Hindlimb muscle (tissue), 1 donor: ENCODE measurements at places on chromosomes 12 and 14. TPM values are rescaled to one million over a fixed set of nuclear protein-coding genes. Genes with fewer than 3 reads are reported as not detected.

DNA sequence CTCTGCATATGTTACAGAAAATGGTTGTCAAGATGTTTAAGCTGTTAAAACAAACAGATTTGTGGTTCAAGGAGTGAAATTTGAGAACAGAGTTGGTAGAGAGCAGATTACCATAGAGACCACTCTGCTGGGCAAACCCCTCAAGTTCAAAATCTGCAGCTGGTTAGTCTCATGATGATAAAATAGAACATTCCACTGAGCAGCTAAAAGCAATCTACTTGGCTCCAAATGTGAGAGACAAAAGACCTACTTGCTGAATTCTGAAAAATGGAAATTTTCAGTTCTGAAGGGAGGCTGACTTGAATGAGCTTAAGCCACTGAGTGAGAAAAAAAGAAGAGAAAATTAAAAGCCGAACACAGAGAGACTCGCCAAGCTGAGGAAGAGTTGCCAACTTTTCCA lies 519.3 kb downstream of the NOVA1 start:
- no peak for DNase-seq

GRCh38 chr14:89397569-89398230 lies 19.3 kb downstream of the FOXN3 start:
- DNase-seq: no peak

DNA sequence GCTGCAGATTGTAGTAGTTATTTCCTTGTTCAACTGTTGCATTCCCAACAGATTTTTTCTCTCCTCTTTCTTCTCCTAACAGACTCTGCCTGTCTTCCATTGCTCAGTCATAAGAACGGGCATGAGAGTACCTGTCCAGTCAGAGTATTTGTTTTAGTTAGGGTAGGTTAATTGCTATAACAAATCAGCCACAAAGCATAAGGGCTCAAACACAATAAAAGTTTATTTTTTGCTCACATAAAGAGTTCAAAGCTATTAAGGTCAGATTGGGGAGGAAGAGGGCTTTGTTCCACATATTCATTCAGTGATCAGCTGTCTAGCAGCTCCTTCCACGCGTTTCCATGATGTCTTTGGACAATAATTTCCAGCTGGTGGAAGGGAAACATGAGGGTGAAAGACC lies 92.8 kb upstream of the PLXNC1 start:
- no peak for DNase-seq

- no peak for DNase-seq
These were observed 37.7 kb upstream of the ASPG start for GRCh38 chr14:104047761-104048160.

GRCh38 chr12:19778172-19778571 lies 338.9 kb downstream of the AEBP2 start:
- DNase-seq: no peak

DNA sequence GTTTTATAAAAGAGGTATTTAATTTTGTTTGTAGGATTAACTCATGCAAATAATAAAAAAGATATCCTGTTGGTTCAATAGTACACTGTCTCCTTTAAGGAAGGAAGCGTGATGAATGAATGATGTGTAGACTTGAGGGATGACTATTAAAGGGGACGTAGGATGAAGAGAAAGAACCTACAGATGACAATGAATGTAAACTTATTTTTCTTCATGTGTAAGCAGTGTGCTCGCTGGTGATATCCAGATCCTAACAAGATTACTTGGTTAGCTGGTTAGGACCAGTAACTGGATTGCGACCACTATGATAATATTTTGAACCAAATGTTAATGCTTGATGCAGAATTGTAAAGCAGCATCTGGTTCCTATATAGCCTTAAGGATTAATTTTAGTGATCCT lies 2.6 kb downstream of the ARF6 start:
- DNase-seq: no peak

DNA sequence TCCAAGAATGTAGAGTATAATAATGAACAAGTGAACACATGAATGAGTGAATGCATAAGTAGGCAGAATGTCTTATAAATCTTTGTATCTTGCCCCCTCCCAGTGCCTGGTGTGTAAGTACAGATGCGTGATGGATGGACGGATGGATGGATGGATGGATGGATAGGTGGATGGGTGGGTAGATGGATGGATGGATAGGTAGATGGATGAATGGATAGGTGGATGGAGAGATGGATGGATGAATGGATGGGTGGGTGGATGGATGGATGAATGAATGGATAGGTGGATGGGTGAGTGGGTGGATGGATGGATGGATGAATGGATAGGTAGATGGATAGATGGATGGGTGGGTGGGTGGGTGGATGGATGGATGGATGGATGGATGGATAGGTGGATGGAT lies 74.4 kb downstream of the CLMN start:
- no peak for DNase-seq

The BIN2 gene
- polyA plus RNA-seq: 3.0 TPM

The INSM2 gene
- polyA plus RNA-seq: not detected

The TGFB3 gene
- polyA plus RNA-seq: 86.8 TPM

The LLPH gene
- 23.9 TPM for polyA plus RNA-seq

The LRP6 gene
- 34.3 TPM for polyA plus RNA-seq

The CLEC12A gene
- 0.56 TPM for polyA plus RNA-seq

The ACOT4 gene
- 0.44 TPM for polyA plus RNA-seq

The EPS8 gene
- polyA plus RNA-seq: 34.5 TPM
